ENCODE measurements at places on chromosomes 11 and 22. TPM values are rescaled to one million over a fixed set of nuclear protein-coding genes. Genes with fewer than 3 reads are reported as not detected.

Gene FAM181B
- total RNA-seq, result not detected

GRCh38 chr22:28450109-28450508, 229.5 kb downstream of the TTC28 start:
- no peak for DNase-seq

- DNase-seq, result peak; percentile 35
Measured at GRCh38 chr11:86589856-86590589, 82.4 kb downstream of the ME3 start.

- DNase-seq, result no peak
Measured at GRCh38 chr11:129248618-129249017, 56.5 kb upstream of the ARHGAP32 start.

DNA sequence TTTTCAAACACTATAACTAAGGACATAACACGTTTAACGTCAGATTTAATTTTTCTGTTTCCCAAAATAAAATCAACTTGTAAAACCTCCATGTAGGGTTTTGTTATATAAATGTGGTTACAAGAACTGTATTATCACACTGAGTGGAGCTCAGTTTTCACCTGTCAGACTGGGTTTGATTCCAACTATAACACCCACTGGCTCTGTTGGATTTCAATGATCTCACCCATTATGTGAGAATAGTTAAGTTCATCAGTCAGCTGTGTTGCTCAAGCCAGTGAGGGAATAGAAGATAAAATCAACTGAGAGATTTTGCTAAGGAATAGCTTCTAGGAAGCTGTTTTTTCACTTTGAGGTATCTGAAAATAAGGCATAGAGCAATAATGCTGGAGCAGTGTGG, 5.1 kb upstream of the OR52R1 start:
- DNase-seq, result no peak

- DNase-seq, result no peak
Measured at GRCh38 chr11:65717906-65718305, 2.7 kb downstream of the RNASEH2C start.

GRCh38 chr11:78405805-78406204, 11.8 kb downstream of the GAB2 start:
- no peak for DNase-seq

Gene APOL1
- 11.8 TPM for total RNA-seq

Gene TNNI2
- 0.55 TPM for total RNA-seq

DNA sequence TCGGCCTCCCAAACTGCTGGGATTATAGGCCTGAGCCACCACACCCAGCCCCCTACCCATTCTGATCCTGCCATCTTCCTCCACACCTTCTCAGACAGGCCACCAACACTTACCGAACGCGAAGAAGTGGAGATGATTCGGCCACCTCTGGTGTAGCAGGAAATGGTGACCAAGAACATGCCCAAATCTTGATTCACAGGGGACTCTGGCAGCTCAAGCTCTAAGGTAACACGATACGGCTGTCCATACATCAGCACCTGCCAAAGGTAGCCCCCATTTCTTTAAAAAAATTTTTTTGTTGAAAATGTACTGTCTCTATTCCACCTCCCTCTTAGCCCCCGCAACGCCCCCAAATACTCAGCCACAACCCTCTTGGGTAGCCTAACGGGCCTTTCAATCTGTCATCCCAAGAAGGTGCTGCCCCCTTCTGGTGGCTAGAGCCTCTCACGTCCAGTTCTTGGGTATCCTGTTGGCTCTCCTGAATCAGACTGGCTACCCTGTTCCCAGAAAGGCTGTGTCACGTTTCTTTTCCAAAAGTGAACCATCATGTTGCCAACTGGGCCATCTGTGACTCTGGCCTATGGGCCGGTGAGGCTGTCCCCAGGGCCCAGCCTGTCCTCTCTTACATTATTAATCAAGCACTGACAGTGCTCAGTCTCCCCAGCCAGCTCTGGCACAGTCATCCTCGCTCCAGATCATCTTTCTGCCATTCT, 5.3 kb upstream of the LRRN4CL start:
- peak; percentile 92 for DNase-seq

DNA sequence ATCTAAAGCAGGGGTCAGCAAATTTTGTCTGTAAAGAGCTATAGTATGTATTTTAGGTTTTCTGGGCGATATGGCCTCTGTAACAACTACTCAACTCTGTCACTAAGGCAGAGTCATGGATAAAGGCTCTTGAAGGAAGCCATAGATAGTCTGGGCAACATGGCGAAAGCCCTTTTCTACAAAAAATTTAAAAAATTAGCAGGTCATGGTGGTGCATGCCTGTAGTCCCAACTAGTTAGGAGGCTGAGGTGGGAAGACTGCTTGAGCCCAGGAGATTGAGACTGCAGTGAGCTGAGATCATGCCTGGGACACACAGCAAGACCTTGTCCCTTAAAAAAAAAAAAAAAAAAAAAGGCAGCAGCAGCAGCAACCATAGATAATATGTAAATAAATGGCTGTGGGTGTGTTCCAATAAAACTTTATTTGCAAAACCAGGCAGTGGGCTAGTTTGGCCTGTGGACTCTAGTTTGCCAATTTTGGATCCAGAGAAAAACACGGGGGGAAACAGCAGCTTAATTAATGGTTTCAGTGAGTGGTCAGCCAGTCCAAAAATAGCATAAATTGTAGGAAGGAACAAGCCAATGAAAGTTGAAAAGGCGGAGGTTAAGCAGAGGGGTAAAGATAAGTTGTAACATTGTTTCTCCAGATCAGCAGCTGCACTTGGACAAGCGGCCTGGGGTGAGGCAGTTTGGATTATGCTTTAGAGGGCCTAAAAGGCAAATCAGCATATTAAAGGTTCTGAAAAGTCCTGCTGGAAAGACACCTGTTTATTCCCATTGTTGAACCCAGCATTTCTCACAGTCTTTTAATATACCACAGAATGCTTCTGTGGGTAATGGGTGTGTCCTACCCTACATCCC, 62.6 kb downstream of the KIAA1671 start:
- DNase-seq, result no peak

DNA sequence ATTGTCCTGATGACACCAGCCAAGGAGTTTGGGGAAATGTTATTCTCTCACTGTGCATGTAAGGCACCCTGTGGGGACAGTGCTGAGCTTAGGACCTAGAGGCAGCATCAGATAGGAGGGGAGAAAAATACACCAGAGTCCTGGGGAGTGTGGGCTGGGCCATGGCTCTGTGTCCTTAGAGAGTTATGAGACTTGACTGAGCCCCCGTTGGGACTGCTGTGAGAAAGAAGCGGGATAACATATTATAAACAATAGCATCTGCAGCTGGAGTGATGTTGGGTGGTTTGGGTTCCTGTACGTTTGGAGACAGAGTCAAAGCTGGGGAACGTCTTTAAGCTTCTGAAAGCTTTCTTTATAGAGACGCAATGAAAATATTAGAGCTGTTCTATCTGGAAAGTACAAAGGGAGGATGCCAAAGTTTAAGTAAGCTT, 90.9 kb upstream of the CRTAM start:
- DNase-seq, result no peak
